Inflammatory macrophage treated with lipopolysaccharide for 4 hours (primary cell): ENCODE measurements at places on chromosomes 6 and 20.
A peak's percentile ranks its signal among the peaks of the same experiment; 100 is the strongest.

GRCh38 chr6:163341224-163342061 lies 73.1 kb upstream of the QKI start:
- no peak for DNase-seq

DNA sequence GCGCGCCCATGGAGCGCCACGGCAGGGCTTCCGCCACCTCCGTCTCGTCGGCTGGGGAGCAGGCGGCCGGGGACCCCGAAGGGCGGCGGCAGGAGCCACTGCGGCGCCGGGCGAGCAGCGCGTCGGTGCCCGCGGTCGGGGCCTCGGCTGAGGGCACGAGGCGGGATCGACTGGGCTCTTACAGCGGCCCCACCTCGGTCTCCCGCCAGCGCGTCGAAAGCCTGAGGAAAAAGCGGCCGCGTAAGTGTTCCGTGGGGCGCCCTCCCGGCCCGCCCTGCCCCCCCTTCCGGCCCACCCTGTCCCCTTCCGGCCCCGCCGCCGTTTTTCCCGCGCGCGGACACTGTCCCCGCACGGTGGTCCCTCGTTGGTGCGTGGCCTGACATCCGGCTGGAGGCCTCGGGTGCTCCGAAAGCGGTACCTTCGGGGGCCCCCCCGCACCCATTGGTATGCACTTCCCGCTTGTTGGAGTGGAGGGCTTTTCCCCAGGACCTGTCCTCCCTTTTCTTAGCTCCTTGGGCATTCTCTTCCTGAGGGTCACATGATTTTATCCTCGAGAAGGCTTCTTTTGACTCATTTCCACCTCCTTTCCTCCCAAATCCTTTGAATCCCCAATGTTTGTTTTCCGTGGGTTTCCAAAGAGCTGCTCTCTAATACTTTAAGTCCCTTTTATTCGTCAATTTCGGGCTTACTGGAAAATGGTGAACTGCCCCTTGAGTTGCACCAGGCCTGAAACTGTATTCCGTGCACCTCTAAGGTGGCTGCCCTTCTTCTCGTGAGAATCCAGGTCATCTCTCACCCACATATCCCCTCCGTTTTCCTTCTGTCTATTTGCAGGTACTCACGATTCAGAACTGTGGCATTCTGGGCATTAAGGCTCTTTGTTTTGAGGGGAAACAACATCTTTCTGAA lies 556 bp downstream of the PANK2 start:
- DNase-seq = peak; percentile 50

- no peak for DNase-seq
Observed at GRCh38 chr6:29791786-29792122, 35.9 kb upstream of the HLA-G start.

GRCh38 chr20:34997131-34997561 lies 41.5 kb downstream of the MYH7B start:
- no peak for DNase-seq

DNA sequence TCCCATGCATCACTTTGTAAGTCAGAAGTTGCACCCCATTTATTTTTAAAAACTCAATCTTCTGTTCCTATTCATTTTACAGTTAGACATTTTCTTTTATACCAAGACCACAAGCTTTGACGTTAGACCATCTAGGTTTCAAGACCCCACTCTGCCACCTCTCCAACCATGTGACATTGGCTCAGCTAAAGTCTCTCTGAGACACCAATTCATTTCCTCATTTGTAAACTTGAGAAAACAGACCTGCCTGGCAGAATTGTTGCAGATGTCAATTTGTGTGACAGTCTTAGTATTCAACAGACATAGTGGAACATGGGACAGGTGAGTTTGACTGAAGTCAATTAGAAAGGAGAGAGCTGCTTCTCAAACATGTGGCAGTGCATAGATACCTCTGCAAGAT lies 55.6 kb upstream of the CSE1L start:
- DNase-seq = peak; percentile 33

DNA sequence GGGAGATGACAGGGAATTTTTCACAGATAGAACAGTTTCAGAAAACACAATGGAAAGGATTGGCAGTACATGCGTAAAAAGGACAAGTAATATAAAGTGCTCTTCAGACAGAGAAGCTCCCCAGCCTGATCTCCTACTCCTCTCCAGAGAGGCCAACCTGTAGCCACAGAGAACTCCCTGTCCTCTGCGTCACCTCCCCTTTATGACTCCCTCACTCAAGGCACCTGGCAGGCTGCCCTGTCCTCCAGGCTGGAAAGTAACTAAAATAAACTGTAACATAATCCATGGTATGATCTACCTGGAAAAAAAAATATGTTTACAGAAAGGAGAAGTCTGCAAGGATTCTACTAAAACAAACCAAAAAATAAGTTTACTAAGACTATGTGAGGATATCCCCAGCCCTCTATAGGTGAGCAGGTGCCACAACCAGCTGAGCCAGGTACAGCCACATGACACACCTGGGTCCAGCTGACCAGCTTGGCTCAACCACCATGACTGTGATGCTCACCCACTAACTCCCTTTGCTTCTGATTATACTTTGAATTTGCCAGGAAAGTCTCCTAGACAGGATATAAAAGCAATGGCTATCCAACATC lies 29.2 kb downstream of the MBOAT1 start:
- DNase-seq = no peak

GRCh38 chr20:8901237-8902025 lies 167.5 kb upstream of the PLCB4 start:
- DNase-seq = no peak

GRCh38 chr6:43671011-43671800 lies 16.4 kb downstream of the MRPS18A start:
- no peak for DNase-seq

- DNase-seq = no peak
Observed at GRCh38 chr6:115582386-115582785, 478.3 kb downstream of the FRK start.

- DNase-seq = peak; percentile 16
Observed at GRCh38 chr6:36839749-36840431, 646 bp upstream of the CPNE5 start.

DNA sequence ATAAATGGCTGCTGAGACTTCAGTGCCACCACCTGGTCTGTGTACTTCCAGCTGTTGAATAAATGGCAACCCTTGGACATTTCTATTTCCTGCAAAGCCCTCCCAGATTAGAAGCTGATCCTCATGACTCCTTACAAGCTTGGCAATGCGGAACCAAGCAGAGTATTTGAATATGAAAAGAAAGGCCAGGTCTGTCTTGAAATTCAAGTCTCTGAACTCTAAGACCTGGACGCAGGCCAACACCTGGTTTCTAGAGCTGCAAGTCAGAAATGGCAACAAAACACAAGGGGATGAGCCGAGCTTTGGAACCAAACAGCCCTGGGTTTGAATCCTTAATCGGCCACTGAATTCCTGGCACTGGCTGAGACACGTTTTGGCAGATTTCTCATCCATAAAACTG lies 353.4 kb downstream of the PTPRT start:
- no peak for DNase-seq

DNA sequence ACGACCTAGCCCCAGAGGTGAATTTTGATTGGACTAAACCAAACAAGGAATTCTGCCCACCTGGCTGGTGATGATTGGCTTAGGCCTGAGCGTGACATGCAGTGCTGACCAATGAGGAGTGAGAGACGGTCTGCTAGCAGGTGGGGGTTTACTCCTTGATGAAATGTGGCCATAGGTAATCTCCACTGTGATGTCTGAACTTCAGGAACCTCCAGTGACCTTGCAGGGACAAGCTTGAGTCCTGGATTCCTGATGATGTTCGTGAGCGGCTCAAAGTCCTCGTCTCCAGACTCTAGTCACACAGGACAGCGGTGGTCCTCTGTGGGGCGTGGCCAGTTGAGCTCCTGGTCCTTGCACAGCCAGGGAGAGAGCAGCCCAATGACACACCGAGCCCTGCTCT lies 8.4 kb downstream of the VSX1 start:
- no peak for DNase-seq

DNA sequence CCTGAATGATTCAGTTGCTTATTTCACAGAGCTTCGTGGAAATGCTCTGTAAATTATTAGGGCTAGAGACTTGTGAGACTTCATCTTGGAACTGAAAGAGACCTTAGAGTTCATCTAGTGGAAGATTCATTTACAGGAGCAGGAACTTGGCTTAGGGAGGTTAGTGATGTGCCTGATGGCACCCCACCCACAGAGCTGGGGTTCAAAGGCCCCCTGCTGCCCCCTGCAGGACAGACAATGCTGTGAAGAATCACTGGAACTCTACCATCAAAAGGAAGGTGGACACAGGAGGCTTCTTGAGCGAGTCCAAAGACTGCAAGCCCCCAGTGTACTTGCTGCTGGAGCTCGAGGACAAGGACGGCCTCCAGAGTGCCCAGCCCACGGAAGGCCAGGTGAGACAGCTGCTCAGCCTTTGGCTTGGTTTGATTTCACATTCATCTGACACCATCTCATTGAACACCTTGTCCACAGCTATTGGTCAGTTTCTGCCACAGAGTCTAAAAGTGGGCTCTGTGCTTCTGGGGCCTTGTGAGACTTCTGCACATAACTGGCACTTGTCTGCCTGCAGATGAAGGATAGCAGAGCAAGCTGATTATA lies 25.1 kb downstream of the MYBL2 start:
- peak; percentile 37 for DNase-seq

DNA sequence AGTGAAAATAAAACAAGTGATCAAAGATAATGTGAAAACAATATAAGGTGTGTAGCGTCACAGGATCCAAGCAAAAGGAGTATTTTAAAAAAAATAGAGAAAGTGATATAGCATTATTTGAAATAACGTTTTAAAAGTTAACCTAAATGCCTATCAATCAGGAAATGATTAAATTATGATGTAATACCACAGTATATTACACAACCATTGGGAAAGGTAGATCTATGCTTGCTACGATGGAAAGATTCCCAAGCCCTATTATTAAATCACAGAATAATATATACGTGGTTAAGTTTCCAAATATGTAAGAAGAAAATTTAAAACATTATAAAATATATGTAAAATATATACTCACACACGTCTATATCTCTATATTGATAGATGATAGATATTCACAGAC lies 15.4 kb upstream of the TCF21 start:
- DNase-seq = no peak

DNA sequence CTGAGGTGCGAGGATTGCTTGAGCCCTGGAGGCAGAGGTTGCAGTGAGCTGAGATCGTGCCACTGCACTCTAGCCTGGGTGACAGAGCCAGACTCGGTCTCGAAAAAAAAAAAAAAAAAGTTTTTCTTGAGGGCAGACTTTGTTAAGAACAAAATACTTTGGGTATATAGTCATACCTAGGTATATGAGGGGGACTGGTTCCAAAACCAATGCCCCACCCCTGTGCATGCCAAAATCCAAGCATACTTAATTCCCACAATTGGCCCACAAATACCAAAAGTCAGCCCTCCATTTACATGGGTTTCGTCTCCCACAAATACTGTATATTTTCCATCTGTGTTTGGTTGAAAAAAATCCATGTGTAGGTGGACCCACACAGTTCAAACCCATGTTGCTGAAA lies 119.9 kb downstream of the INSM1 start:
- DNase-seq = no peak

DNA sequence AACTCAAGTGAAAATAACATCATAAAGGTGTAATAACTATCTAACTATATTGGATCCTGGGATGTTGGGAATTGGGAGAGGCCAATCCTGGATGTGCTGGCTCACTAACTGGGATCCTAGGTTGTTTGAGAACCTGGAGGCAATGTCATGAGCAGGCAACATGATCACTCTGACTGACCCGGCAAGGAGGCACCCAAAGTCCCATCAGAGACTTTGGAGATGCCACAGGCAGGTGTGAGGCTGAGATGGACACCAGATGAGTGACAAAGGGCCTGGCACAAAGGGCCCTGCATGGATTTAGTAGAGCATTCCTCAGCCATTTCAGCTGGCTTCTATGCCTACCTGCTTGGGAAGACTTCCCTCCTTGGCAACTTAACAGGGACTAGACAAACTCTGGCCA lies 38.4 kb upstream of the MYLIP start:
- no peak for DNase-seq

DNA sequence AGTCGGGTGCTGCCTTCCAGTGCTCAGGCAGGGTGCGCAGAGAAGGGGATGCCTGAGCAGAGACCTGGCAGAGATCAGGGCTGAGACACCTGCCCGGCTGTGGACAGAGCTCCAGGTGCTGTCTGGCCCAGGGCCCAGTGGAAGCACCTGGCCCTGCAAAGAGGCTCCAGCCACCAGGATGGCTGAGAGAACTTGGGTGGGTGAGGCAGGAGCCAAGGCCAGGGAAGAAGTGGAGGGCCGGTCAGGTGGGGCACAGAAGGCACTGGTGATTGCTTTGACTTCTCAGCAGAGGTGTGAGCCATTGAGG lies 31.2 kb downstream of the PNLDC1 start:
- DNase-seq = no peak

DNA sequence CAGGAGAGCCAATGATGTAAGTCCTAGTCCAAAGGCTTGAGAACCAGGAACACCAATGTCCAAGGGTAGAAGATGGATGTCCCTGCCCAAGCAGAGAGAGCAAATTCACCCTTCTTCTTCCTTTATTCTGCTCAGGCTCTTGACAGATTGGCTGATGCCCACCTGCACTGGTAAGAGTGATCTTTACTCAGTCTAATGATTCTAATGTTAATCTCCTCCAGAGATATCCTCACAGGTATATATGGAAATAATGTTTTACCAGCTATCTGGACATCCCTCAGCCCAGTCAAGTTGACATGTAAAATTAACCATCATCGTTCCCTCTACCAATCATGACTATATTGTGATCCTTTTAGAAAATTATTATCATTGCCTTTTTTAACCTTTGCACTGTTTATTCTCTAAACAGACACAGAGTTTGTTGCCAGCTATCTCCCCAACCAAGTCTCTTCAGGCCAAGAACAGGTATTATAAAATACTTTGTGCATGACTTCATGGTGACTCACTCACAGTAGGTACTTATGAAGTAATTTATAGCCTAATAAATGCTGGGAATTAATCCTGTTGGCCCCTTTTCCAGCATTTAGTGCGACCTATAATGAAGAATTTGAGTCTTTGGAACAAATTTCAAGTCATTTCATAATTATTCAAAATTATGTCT lies 26.2 kb upstream of the TSHZ2 start:
- no peak for DNase-seq

GRCh38 chr20:61807471-61808160 lies 258.1 kb downstream of the TAF4 start:
- no peak for DNase-seq

DNA sequence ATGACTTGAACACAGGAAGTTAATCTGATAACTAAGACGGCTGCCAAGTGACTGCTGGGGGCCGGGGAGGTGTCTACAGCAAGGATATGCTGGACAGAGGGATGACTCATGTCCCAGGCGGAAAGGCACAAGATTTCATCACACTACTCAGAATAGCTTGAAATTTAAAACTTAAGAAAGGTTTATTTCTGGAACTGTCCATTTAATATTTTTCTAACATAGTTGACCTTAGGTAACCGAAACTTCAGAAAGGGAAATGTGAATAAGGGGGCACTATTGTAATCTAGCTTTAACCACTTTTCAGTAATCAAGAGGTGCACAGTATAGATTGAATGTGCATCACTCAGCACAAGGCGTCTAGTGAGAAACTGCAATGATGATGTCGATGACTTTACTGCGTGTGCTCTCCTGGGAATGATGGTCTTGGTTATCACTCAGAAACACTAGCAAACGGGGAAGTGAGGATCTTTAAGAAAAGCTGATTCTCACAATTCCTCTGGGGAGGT lies 171.5 kb downstream of the QKI start:
- peak; percentile 83 for DNase-seq
